Trophoblast cell (in vitro differentiated cells and primary cell): ENCODE measurements at places on chromosomes 11 and 22.

- no peak for DNase-seq
Observed at GRCh38 chr11:8724682-8725081, 42.1 kb downstream of the RPL27A start.

- DNase-seq: no peak
Observed at GRCh38 chr11:92329646-92330045, 105.0 kb downstream of the FAT3 start.

DNA sequence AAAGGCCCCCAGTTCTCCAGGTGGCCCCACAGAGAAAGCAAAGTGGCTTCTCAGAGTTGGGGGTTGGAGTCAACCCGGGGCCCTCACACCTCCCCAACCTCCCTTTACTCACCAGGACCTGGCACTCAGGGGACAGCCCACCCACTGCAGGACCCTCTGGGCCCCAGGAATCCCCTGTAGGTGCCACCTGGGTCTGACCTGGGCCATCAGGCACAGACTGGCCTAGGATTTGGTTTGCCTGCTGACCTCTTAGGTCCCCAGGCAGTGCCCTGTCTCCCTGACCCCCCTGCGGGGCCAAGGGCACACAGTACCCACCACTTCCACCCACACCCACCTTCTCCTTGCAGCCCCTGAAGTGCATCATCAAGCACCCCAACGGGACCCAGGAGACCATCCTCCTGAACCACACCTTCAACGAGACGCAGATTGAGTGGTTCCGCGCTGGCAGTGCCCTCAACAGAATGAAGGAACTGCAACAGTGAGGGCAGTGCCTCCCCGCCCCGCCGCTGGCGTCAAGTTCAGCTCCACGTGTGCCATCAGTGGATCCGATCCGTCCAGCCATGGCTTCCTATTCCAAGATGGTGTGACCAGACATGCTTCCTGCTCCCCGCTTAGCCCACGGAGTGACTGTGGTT lies 16.0 kb downstream of the POLR3H start:
- no peak for DNase-seq

GRCh38 chr22:49660794-49661781 lies 166.6 kb downstream of the BRD1 start:
- no peak for DNase-seq

DNA sequence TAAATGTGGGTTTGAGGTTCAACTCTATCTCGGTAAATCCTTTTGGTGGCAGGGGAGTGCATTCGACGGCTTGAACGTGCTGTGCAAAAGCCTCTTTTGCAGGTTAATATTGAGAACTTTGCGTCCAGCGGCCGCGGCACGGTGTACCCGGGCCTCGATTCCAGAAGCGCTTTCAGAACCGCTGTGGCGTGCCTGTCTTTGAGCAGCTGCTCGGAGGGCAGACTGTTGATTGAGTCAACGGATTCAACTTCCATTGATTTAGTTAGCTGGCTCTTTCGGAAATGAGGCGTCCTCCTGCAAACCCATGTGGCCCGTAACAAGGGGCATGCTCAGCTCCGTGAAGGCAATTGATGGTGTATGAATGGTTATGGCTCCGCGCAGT lies 1247.8 kb downstream of the BRD1 start:
- no peak for DNase-seq

GRCh38 chr11:111520560-111520959 lies 6.0 kb downstream of the HOATZ start:
- peak; percentile 50 for DNase-seq

- DNase-seq: no peak
Observed at GRCh38 chr11:91819195-91819594, 405.4 kb upstream of the FAT3 start.

DNA sequence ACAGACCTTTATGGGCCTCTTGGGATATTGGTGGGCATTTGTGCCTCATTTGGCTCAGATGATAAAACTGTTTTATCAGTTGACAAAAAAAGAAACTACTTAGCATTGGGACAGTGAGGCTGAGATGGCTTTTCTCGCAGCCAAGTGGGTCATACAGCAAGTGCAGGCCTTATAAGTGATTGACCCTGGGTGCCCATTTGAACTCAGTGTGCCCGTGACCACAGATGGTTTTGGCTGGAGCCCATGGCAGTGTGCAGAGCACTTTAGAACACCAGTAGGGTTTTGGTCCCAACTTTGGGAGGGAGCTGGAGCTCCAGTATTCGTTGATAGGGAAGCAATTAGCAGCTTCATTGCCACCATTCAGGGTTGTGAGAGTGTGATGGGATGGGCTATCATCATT lies 404.5 kb upstream of the LARGE1 start:
- no peak for DNase-seq

- DNase-seq: no peak
Observed at GRCh38 chr11:121406291-121406690, 45.8 kb upstream of the SORL1 start.

DNA sequence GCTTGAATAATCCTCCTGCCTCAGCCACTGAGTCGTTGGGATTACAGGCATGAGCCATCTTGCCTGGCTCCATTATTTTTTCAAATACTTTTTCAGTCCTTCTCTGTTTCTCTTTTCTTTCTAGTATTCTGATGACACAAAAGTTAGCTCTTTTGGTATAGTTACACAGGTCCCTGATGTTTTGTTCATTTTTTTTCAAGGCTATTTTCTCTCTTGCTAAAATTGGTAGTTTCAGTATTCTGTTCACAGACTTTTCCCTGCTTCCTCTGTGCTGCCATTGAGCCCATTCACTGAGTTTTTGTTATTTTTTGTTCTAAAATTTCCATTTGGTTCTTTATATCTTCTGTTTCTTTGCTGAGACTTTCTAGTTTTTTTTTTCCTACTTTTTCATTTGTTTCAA lies 166.5 kb downstream of the UVRAG start:
- no peak for DNase-seq

GRCh38 chr11:130141561-130142341 lies 17.8 kb upstream of the ST14 start:
- DNase-seq: no peak

DNA sequence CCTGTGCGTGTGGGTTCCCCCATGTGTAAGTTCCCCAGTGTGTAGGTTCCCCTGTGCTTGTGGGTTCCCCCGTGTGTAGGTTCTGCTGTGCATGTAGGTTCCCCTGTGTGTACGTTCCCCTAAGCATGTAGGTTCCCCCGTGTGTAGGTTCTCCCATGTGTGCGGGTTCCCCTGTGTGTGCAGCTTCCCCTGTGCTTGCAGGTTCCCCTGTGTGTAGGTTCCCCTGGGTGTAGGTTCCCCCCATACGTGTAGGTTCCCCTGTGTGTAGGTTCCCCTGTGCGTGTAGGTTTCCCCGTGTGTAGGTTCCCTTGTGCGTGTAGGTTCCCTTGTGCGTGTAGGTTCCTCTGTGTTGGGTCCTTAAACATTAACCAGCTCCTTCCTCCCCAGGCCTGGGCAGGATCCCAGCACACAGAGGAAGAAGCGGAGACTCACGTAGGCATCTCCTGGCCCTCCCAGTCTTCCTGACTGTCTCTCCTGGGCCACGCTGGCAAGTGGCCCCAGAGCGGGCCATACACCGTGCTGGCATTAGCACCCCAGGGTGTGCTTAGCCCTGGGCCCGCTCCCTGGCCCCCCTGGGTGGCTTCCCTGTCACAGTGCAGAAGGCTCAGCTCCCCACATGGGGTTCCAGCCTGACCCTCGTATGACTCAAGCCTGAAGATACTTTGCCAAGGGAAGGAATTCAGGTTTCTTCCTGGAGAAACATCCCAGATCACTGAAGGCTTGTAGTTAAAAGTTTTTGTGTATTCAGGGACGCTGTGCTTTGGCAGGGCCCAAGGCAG lies 2.8 kb upstream of the GRAMD4 start:
- DNase-seq: no peak
